ENCODE measurements at places on chromosomes 3 and 15.

DNA sequence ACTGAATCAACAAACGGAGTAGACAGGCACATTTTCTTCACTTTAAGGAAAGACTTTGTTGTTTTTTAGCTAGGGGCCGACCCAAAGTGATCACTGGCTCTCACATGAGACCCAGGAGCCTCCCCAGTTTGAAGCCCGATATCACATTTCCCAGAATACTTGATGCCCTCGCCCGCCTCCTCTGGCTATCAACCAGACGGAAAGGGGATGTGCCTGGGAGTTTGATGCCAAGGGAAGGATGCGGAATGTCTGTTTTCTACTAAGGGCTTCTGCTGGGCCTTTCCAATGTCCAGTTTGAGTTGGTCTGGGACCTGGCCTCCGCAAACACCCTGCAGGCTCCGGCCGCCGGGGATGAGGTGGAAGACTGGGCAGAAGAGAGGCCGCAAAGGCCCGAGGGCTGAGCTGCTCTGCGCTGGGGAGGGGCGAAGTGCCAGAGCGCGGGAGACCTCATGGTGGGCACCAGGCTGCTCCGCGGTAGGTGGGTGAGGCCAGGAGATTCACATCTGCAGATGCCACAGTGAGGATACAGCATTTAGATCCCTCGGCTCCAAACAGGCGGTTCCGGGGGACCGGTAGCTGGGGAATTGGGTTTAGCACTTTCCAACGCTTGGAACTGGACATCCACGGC is 491 bp upstream of the ZNF774 start:
- DNase-seq = no peak

DNA sequence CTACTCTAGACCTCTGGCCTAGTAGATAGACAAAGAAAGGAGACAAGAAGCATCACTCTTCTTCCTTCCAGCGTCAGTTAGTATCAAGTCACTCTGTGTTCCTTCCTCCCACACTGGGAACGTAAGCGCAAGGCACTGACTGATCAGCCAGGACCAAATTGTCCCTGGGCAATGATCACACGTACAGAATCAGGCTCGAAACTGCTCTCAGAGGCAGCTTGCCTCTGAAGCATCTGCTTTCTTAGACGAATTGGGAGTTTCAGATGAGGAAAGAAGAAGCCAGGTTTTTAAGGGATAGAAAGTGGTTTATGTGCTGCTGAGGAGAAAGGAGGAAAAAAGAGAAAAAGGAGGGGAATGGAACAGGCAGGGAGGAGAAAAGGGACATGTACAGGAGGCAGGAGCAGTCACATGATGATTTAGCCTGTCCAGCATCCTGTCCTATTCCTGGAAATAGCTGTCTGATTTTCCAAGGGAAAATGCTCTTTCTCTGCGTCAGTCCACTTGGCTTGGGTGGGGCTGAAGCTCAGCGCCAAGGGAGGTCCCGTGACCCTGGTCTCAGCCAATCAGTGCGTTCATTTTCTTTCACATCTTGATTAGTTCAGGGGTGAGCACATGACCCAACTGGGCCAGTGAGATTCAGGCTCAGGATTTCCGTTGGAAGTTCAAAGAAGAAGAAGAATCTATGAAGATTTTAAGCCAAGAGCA is 102.0 kb upstream of the PRICKLE2 start:
- no peak for DNase-seq

DNA sequence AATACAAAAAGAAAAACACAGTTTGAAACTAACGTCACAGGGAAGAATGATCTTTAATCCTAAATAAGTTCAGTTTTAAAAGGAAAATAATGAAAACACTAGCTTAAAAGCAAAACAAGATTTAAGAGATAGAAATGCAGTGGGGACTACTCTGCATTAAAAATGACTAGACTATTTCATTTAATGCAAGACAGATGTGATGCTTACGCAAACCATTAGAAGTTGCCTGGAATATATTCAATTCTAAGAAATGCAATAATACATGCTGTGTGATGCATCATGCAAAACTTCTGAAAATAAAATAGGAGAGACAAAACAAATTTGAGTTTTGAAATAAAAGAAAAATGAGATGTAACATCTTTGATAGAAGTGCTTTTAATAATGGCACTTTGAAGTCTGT is 97.6 kb upstream of the STRIT1 start:
- no peak for DNase-seq

- DNase-seq = no peak
Observed at GRCh38 chr3:179801263-179801662, 148.4 kb downstream of the USP13 start.

DNA sequence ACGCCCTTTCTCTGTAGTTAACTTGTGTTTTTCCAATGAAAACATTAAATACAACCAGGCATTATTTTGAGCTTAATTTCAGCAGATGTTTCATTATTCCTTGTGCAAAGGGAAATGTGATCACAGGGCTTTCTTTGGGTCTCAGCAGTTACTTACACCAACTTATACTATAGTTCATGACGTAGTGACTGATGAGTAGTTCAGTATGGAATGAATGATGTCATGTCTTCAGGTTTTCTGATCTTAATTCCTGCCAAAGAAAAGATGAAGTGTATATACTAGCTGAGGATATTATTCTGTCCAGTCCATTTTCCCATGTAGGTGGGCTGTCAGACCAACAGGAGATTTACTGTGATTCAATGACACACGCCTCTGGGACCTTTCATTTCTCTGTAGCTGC is 61.3 kb downstream of the MYRIP start:
- DNase-seq = no peak

- DNase-seq = no peak
Observed at GRCh38 chr3:37912052-37912733, 50.5 kb downstream of the CTDSPL start.

DNA sequence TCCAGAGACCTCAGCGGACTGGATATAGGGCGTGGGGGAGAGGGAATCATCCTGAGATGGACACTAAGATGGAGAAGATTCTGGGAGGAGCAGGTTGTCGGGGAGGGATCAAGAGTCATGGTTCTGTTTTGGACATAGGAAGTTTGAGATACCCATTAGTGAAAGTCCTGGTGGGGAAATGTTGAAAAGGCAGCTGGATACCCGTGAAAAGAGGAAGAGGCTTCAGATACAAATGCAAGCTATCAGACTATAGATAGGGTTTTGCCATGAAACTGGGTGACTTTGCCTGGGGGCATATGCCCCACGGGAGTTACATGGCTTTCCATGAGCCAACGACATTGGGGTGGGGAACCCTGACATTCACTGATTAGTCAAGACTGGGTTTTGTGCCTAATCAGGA is 1.1 kb upstream of the GPR62 start:
- DNase-seq = no peak

DNA sequence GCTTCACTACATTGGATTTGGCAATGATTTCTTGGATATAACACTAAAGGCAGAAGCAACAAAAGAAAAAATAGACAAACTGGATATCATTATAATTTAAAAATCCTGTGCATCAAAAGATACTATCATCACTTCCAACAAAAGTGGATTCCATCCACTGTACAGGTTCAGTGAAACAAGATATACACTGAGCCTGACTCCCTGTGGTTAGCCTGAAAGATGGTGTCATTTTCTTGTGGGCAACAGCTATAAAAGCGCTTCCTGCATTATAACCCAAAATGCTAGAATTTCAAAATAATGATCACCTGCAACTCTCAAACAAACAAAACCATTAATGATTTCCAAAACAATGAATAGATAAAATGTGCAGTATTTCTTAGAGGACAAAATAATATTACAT is 39.6 kb upstream of the TBC1D23 start:
- no peak for DNase-seq

DNA sequence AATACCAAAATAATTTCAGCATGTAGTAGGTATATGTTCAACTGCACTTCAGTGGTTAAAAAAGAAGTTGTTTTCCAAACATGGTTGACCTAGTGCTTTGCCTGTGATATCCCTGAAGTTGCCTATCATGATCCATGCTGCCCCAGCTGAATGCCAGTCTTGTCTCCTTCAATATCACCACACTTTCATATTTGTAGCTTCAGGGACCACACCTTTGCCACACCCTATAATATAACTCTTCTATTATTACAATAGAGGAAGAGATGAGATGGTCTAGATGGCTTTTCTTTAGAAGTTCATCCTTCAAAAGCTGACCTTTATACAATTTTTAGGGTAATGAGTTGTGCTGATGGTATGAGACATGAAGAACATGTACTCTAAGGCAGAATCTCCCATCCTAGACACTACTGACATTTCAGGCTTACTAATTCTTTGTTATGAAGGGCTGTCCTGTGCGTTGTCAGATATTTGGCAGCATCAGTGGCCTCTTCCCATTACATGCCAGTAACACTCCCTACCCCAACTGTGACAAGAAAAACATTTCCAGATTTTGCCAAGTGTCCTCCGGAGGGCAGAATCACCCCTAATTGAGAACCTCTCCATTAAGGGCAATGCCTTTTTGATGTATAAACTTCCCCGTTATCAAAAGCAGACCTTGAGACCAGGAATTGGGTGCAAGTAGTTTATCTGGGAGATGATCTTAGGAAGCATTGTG is 76.2 kb upstream of the PLCL2 start:
- no peak for DNase-seq

DNA sequence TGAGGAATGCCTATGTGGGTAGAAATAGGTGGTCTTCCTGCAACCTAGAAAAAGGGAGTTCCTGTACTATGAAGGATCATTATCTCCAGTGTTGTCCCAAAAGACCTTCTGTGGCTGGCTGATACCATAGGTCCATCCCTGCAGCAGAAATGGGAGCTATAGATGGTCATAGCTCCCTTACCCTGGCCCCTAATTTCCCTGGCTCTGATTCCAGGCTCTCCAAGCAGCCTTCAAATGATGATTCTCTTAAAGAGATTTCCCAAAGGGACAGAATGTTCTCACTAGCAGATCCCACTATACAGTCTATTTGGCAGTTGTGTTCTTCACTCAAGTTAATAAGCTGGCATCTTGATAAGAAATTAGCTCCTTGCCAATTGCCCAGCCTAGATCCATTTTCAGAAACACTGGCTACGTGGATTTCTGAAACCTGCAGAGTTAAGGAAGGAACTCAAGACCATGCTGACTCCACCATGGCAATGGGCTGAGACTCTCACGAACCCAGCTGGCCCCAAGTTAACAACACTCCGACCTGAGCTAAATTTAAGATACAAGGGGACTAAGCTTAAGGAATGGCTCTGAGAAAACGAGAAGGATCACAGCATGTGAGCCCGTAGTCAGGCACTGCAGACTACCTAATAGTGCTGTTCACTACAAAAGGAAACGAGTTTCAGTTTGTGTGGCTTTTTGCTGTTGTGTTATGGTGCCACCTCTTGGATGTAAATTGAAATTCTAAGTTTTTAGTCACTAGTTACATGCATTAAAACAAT is 11.4 kb downstream of the C15orf40 start:
- DNase-seq = no peak

- DNase-seq = peak; percentile 51
Observed at GRCh38 chr3:25897019-25897418, 107.1 kb downstream of the OXSM start.

DNA sequence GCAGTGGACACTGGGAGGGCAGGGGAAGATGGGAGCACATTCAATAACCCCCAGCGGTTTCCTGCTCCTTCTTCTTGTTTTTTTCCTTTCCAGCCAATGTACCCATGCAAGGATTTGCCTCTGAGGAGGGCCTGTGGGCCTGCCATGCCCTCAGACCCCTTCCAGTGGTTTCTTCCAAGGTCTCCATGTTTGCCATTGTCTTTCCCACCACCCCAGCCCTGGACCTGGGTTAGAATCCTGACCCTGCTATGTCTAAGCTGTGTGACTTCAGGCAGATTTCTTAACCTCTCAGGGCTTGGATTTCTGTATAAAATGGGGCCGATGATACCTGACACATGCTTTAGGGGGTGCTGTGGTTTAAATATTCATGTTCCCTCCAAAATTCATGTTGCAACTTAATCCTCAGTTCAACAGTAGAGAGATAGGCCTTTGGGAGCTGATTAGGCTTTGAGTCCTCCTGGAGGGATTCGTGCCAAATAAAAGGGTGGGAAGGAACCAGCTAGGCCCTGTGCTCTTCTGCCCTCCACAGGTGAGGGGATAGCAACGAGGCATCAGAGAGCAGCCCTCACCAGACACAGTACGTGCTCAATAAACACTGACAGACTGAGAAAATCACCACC is 46.3 kb upstream of the FLNB start:
- peak; percentile 56 for DNase-seq

- peak; percentile 18 for DNase-seq
Observed at GRCh38 chr3:28286595-28286994, 45.2 kb downstream of the CMC1 start.

GRCh38 chr3:53635041-53635440 is 140.6 kb downstream of the CACNA1D start:
- no peak for DNase-seq

DNA sequence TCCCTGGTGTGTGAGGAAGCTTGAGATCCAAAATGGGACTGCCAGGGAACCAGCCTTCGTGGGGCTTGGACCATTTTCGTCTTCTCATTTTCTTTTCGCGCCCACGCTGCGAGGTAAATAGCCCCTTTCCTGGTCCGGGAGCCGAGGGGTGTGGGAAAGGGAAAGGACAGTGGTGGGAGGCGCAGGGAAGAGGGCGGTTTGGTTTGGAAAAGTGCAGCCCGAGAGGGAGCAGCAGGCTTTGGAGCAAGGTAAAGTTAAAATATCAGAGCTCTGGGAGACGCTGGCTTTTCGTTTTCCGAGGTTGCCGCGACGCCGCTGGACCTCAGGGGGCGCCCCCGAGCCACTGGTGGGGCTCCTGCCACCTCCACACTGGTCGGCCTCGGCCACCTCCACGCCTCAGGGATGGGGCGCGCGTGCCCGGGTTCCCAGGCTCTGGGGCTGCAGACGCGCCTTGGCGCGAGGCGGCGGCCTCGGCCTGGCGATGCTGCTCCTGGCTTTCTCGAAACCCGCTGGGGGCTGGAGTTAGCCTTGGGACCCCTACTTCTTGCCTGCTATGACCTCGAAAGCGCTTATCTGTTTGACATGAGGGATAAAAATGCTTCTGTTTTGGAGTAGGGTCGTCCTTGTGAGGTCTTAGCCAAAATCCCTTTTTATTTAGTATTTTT is 3.2 kb downstream of the PTPRG start:
- DNase-seq = no peak

GRCh38 chr3:185796431-185797107 is 28.3 kb downstream of the IGF2BP2 start:
- DNase-seq = peak; percentile 97

DNA sequence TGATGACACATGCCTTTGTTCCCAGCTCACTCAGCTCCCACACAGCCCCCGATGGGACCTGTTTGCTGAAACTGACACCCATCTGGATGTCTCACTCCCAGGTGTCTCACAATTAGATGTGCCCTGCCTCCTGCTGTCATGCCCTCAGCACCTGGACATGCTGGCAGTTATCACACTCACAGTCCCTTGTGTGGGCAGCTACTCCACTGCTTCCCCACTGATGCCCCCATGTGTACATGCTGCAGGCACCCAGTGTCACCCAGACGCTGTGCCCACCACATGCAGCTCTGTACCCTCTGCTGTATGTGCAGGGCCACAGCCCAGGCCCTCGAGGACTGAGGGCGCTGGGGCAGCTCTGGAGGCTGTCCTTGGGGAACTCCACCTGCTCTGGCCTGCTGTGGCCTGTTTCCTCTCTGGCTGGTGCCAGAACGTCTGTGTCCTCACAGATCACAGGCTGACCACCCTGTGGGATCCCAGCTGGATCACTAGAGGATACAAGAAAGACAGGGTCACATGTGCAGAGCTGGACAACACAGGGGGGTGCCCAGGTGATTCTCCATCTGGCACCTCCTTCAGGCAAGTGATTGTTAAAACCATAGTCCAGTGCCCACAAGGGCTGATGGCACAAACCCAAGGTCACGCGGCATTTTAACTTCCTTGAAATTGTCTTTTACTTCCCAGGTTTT is 14.0 kb downstream of the C3orf22 start:
- no peak for DNase-seq
